Midbrain (tissue), 1 donor: ENCODE measurements at places on chromosomes 4 and X.

DNA sequence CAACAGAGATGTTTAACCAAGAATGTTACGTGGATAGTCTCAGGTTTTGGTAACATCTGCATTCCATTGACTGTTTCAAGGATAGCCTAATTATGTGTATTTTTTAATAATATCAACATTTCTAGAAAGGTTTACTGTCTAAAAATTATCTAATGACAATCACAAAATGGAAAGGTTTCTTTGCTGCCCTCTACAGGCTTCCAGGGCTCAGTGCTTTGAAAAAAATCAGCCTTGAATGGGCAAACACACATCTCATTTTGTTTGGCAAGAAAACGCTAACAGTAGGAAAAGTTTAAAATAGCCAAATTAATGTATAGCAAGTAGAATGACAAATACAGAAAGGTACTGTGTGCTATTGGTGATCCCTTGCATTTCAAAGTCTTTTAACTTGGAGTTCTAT is 223.4 kb upstream of the PRPS2 start:
- DNase-seq, result no peak

DNA sequence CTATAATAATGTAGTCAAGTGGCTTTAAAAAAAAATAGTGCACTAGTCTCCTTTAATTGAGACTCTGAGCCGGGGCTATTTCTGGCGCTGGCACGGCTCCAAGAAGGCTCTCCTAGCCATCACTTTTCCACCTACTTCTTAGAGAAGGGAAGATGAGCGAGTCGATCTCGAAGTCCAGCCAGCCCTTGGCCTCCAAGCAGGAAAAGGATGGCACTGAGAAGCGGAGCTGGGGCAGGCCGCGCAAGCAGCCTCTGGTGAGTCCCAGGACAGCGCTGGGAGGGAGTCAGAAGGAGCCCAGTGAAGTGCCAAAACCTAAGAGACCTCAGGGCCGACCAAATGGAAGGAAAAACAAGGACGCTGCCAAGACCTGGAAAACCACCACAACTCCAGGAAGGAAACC is 531.9 kb downstream of the MAGEB5 start:
- no peak for DNase-seq

- no peak for DNase-seq
Measured at GRCh38 chr4:1494416-1495315, 88.4 kb upstream of the NKX1-1 start.

GRCh38 chr4:74189331-74190043 is 31.6 kb downstream of the MTHFD2L start:
- peak; percentile 11 for DNase-seq

- DNase-seq, result no peak
Measured at GRCh38 chrX:146755214-146755613, 54.4 kb upstream of the CXorf51B start.
